ENCODE measurements at places on chromosomes 12 and 14.

- DNase-seq: no peak
Measured at GRCh38 chr12:124233846-124234640, 60.9 kb upstream of the RFLNA start.

GRCh38 chr12:101616027-101616494, 21.3 kb downstream of the MYBPC1 start:
- no peak for DNase-seq

- DNase-seq: no peak
Measured at GRCh38 chr12:120783197-120783596, 57.6 kb downstream of the ACADS start.

DNA sequence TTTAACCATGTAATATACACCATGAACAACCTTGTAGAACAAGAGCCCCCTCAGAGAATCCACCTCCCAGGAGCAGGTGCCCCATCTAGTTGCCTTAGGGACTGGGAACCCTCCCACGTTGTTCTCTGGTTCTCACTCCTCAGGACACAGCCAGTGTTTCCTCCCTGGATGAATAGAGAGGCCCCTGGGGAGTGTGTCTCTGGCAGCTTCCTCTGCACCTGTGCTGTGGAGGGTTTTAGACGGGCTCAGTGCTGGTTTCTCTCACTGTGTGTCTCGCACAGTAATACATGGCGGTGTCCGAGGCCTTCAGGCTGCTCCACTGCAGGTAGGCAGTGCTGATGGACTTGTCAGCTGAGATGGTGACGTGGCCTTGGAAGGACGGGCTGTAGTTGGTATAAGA, 581.3 kb downstream of the TMEM121 start:
- no peak for DNase-seq

- DNase-seq: no peak
Measured at GRCh38 chr14:56676042-56676441, 96.4 kb downstream of the TMEM260 start.

- DNase-seq: no peak
Measured at GRCh38 chr14:66306101-66306500, 180.1 kb upstream of the CCDC196 start.

- no peak for DNase-seq
Measured at GRCh38 chr14:88599761-88600439, 37.1 kb downstream of the ZC3H14 start.

Data from T1000 (cell line).